Stimulated activated CD8-positive, alpha-beta memory T cell treated with anti-CD3 and anti-CD28 coated beads, Interleukin-7, amount 100 ng/mL, for 1 hour (primary cell): ENCODE measurements at places on chromosomes 4 and X.

DNA sequence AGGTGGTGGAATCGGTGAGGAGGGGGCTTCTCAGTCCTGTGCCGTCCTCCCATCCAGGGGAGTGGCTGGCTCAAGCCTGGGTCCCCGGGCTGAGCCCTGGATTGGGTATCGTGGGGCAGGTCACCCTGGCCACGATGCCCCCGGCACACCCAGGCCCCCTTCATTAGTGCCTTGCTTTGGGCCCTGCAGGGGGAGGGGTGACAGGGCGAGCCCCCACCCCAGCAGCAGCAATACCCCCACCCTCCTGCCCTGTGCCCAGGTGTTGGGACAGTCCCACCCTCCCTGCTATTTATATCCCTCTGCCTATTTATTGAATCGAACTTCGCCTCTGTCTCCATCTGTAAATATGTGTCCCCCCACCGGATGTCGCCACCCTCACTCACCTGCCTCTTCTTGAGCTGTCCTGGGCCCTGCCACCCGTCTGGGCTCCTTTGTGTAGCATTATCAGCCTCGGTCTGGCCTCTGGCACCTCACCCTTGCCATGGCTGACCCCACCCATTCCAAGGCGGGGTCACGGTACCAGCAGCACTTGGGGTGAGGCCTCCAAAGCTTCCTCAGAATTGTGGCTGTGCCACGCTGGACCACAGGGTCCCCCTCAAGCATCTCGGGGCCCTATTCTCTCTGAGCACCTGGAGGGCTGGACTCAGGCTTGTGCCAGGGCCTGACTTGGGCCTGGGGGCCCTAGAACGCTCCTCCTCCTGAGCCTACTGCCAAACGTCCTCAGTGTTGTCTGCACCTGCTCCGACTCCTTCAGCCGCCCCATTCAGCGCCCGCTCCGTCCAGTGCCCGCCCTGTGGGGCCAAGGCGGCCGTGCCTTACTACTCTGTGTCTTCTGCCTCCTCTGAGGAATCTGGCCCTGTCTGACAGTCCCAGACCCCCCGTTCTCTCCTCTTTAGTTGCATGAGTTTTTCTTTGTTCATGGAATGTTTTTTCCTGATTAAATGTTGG, 6.1 kb downstream of the LAGE3 start:
- no peak for DNase-seq

GRCh38 chrX:120794525-120794975, 81.1 kb downstream of the CT47B1 start:
- no peak for DNase-seq

DNA sequence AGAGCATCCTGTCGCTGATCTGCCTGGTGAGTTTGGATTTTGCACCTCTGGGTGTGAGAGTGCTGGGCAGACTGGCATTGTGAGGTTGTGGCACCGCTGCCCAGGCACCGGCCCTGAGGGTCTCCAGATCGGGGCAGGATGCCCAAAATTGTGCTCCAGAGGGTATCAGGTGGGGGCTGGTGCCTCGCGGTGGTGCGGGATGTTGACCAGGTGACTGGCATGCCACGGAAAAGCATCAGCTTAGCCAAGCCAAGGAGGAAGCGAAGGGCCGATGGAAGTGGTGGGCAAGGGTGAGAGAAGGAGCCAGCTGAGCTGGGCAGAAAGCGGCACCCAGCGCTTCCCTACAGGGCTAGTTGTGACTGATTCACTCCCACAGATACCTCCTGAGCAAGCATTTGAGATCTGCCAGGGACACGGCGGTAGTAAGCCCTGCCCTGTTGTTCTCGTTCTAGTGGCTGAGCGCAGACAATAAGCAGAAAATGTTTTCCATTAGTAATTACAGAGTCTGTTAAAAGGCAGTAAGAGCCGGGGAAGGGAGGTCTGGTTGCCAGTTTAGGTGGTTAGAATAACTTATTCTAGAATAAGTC, 809 bp downstream of the ZFP92 start:
- no peak for DNase-seq

DNA sequence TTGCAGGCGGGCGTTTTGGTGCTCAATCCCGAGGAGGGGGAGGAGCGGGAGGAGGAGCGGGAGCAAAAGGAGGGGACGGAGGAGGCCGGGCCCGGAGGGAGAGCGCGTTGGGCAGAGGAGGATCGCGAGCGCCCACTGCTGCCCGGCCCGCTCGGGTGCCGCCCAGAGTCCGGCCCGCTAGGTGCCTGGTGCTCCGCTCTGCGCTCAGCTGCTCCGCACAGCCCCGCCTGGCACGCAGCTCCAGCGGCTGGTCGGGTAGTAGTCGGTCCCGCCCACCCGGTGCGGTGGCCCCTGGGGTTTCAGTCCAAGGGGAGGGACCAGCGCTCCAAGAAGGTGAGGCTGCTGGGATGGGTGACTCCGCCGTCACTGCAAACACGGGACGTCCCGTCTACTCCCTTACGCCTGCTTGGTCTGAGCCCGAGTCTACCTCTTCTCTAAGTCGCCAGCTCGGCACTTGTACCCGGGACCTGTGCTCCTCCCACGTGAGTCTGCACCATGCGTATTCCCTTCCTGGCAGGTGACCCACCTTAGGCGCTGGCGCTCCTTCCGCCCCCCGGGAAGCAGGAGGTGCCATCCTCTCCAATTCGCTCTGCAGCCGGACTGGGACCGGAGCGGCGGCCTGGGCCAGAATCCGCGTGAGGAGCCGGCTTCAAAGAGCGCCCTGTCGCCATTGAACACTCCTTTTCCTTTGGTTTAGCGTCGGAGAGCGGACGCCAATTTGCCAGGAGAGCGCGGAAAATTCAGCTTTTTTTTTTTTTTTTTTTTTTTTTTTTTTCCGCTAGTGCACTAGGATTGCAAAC, 405 bp upstream of the HS3ST1 start:
- DNase-seq, result no peak

DNA sequence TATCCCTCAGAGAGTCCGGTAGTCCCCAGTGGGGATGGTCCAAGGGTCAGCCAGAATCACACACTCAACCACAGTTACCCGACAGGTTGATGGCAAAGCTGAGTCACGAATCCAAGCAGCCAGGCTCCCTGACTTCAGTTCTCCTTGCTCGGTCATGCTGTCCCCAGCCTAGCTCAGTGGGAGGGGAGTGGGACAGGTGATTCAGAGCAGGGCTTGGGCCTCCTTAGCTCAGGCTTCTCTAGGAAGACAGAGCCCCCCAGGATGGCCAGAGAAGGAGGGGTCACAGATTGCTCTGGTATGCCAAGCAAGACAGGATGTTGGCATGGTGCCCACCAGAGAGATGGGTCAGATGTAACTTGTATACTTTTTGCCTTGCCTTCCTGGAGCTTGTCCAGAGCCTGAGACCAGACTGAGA, 66.5 kb downstream of the EFNB1 start:
- DNase-seq, result no peak

GRCh38 chr4:89184407-89184806, 73.1 kb downstream of the TIGD2 start:
- no peak for DNase-seq

DNA sequence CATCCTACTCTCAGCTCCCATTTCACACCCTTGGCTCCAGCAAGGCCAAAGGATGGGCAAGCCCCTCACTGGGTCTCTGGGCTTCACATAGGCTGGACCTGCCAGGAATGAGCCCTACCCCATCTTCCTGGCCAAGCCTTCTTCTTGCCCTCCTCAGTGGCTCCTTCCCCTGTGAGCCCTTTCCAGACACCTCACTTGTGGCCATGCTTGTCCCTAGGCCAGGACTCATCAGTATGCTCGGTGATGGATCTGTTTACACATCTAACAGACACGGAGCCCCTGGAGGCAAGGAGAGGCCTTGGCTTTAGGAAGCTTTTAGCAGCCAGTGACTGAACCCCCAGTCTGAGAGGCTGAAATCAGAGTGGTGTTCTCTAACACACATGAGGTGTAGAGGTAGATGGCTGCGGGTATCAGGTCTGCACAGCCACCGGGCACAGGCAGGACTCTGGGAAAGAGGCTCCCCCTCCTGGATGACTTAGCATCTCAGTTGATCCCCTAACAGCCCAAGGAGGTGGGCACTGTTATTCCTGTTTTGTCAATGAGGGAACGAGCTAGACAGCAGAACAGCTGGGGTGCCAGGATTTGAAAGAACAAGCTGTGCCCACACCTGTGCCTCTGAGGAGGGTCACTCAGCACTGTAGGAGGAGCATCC, 44.8 kb downstream of the PPP2R2C start:
- DNase-seq, result no peak

DNA sequence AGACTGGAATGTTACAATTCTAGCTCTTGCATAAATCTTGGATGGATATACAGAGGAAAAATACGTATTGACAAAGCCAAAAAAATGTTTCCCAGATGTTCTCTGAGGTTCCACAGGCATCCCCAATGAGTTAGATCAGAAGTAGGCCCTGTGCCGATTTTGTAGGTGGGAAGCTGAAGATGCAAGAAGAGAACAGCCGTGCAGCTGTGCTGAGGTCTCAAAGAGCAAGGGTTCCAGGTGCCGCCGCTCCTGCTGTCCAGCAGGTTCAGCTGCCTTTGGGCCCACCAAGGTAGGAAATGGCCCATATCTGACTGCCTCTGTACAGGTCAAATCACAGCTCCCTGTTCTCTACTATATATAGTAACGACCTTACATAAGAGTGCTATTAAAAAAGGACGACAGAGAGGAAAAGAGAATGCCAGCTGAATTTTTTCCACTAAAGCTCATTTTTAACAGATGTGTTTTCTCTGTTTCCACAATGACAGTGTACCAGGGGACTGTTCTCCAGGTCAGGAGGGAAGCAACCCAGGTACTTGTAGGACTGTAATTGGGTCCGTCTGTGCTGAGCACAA, 155.6 kb downstream of the CBR4 start:
- no peak for DNase-seq

- DNase-seq, result no peak
Measured at GRCh38 chr4:177464026-177464425, 21.8 kb upstream of the AGA start.

- DNase-seq, result no peak
Measured at GRCh38 chr4:138090918-138091676, 151.1 kb downstream of the SLC7A11 start.

GRCh38 chr4:166577639-166578038, 656.7 kb downstream of the SPOCK3 start:
- no peak for DNase-seq

DNA sequence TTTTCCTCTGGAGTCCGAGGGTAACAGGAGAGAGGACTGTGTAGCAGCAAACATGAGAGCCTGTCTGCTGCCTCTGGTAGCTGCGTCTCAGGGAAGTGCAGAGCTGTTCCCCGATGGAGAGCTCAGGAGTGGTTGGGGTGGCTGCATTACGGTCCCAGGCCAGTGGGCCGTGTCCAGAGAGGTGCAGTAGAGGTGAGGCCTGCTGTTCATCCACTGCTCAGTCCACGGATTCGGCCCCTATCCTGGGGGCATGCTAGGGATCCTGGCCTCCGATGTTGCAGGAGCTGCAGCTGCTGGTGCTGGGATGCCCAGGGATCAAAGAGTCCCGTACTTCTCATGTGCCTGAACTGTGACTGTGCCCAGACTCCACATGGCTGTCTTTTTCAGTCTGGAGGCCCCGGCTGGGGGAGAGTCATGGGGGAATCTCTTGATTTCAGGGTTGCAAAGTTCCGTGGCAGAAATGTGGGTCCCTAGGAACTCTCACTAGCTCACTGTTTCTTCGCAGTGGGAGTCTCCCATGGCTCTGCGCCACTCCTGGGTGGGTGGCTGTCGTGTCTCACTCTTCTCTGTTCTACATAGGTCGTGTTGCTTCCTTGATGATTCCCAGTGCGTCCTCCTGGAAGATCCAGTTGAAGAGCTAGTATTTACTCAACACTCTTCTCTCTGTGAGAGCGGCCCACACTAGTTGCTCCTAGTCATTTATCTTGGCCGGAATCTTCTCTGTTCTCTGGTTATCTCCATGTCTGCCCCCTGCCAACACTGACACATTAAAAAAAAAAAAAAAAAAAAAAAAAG, 109.5 kb upstream of the CENPE start:
- DNase-seq, result no peak

DNA sequence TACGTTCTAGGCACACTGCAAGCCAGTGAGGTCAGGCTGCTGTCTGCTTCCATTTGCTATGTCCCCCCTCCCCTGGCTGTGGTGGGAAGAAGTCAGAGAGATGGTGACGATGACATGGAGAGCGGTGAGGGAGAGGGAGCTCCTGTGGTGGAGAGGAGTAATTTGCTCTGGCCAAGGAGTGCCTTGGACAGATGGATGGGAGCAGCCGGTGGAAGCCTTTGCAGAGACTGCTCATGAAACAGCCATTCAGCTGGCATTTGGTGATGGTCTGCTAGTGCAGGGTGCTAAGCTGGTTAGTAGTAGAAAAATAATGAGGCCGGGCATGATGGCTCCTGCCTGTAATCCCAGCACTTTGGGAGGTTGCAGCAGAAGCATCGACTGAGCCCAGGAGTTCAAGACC, 124.1 kb downstream of the FHDC1 start:
- DNase-seq, result no peak

DNA sequence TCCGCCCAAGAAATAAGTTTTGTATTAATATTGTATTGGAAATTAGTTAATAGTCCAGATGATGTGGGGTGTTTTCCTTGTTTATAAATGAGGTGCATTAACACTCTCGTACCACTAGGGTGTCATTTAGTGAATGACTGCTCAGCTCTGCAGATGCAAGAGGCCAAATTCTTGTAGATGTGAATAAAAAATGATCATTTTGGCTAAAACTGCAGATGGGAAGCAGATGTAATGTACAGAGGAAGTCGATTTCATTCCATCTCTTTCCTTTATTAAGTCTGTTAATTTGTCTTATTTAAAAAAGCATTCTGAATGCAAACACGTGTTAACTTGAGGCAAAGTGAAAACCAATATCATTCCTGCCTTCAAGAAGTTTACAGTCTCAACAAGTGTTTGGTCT, 108.1 kb downstream of the DHX15 start:
- no peak for DNase-seq

- no peak for DNase-seq
Measured at GRCh38 chr4:128427832-128428366, 140.3 kb upstream of the PGRMC2 start.

- DNase-seq, result no peak
Measured at GRCh38 chr4:52592287-52592686, 66.8 kb downstream of the USP46 start.

DNA sequence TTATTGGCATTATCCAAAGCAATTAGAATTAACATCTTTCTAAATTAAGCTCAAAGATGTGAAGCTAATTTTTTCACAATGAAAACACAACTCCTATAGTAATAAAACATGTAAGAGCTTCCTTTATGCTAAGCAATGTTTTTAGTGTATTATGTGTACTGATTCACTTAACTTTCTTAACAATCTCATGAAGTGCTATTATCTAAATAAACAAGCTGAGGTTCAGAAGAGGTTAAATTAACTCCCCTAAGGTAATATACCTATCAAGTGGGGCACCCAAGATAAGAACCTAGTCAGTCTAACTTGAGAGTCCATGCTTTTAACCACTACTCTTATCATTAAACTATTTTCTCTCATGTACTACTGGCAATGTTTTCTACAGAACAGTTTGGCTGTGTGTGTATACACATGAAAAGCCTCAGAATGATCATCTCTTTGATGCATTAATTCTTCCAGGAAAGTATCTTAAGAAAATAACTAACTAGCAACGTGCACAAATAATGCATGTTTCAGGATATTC, 13.6 kb downstream of the G3BP2 start:
- no peak for DNase-seq
